LNCaP clone FGC (cell line): ENCODE measurements at places on chromosomes 11 and 22.
A peak's percentile ranks its signal among the peaks of the same experiment; 100 is the strongest.

GRCh38 chr11:44017443-44018126 is 30.2 kb upstream of the ACCSL start:
- peak; percentile 25 for DNase-seq

GRCh38 chr11:23100726-23101125 is 240.5 kb upstream of the CCDC179 start:
- no peak for DNase-seq

DNA sequence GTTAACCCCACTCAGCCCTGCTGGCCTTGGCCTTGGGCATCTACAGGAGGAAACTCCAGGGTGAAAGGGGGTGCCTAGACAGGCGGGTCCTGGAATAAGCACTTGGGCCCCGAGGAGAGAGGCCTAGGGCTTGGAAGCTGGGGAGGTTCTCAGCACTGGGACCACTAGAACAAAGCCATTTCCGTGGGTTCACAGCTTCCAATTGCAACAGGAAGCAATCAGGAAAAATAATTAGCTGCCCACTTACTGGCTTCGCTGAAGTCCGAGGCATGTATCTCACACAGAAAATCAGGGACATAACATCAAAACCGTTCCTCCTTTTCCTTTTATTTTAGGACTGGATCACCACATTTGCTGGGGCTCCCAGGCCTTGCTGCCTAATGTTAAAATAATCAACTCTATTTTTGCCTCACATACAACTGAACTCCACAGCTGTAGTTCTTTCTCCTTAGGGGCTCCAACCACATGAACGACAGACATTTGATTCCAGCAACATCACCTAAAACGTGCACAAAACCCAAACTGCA is 161.1 kb upstream of the GRK3 start:
- no peak for DNase-seq

DNA sequence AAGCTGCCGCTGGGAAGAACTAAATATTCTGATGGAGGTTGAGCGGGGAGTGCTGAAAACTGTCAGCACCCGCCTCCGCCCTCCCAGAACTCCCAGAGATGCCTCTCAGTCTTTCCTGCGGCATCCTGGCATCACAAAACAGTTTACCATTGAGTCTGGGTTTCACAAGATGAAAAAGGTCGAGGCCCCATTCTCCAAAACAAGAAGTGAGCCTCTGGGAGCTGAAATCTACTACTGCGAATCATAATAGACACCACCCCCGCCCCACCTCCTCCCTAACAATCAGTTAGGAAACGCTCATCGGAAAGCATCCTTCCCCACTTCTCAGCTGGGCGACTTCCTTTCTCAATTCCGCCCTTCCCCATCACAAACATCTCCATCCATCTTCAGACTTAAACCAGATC is 1.0 kb downstream of the SUN2 start:
- no peak for DNase-seq

DNA sequence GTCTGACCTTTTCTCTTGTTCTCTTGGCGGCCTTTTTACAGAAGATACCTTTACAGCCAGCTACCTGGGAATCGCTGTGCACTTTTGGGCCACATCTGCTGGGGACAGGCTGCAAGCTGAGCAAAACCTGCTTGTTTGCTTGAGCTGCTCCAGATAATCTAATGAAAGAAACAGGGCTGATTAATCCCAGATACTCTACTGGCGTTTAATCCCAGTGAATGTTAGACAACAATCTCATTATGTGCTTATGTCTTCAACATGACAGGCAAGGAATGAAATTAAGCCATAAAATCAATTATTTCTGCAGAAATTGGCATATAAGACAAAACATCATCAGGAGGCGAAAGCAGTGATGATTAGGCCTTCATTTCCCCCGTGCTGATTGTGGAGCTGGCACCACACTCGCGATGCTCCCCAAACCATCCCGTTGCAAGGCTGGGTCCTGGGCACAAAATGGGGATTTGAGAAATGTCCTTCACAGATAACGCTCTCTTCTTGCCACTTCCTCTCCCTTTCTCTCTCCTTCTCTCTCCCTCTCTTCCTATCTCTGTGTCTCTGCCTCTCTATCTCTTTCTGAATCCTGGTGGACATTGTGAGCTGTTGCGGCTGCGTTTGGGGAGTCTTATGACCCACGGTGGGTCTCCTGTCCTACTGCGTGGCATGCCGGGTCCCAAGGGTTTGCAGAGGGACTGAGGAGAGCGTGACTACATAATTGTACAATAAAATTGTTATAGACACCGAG is 1053.8 kb downstream of the TBC1D22A start:
- DNase-seq = no peak

DNA sequence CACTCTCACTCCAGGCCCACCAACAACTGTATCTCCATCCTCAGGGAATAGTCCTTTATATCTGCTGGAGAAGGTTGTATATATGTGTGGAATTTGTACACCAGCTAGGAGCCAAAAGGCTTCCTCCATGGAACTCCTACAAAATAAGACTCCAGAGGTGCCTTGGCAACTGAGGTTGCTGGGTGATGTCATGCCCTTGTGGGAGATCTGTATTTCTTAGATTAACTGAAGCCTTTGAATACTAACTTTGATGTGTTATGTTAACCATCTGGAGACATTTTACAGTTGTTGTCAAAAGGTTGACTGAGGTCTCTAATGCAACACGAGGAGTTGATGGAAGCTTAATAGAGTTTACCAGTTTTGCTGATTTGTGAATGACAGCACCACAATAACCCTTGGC is 139.5 kb upstream of the TTC12 start:
- no peak for DNase-seq

DNA sequence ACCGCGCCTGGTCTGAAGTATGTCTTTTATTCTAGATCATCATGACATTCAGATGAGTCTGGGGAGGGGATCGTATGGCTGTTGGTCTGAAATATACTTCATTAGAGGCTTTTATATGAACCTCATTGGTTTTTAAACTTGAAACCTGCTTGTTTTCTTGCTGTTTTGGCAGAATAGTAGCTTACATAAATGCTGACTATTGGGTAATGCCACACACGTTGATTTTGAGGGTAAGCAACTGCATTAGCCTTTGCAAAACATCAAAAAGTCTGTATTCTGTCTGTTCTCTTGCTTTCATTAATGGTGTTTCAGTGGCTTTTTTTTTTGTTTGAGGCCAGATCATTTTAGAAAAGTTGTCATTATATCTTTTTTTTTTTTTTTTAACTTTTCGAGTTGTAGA is 14.2 kb downstream of the PPME1 start:
- DNase-seq = no peak

DNA sequence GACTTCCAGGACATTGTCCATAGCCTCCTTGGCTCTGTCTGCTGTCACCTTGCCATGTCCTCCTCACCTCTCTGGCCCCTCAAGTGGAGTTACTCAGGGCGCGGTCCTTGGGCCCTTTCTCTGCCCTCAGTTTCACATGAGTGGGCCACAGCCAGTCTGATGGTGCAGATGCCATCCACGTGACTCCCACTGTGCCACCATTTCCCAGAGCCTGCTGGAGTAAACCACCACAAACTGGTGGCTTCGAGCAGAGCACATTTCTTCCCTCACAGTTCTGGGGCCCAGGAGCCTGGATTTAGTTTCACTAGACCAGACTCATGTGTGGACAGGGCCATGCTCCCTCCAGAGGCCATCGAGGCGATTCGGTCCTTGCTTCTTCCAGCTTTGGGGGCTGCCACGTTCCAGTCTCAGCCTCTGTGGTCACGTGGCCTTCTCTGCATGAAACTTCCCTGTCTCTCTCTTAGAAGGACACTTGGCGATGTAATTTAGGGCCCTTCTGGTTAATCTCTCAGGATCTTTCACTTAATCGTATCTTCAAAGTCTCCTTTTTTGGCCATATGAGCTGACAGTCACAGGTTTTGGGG is 14.6 kb downstream of the SMARCB1 start:
- no peak for DNase-seq

GRCh38 chr22:43476341-43476740 is 64.5 kb downstream of the MPPED1 start:
- no peak for DNase-seq

GRCh38 chr22:38930512-38930911 is 26.9 kb upstream of the APOBEC3A start:
- DNase-seq = no peak

DNA sequence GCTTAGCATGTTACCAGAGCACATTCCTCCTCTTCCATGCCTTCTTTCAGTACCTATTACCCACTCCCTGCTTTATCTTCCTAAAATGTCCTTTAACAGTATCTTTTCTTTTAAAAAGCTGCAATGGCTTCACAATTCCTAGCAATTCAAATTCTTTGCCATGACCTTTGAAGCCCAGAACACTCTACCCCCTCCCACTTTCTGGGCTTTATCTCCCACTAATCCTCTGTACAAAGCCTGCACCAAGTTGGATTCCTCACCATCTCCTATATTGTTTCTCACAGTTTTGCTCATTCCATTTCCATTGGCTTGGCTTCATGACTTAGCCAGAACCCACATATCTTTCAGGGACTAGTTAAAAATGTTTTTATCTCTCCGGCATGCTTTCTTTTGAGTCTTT is 80.9 kb downstream of the FAM76B start:
- no peak for DNase-seq

DNA sequence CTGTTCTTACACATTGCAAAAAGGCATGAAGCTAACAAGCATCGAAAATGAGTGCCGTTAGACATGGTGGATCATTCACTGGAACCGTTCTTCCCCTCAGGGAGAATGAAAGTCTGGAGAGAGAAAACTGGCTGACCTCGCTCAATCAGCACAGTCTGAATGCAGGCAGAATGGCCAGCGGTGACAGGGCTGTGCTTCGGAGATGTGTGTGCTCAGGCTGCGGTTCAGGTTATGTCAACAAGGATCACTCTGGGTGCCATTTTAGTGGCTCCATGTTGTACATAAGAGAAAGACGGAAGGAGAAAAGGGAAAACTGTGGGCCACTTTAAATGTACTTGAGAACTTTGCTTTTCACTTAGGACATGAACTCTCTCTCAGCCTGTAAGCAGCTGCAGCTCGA is 749.8 kb upstream of the ARHGAP42 start:
- no peak for DNase-seq

GRCh38 chr22:40462195-40462984 is 92.0 kb downstream of the SGSM3 start:
- DNase-seq = no peak

DNA sequence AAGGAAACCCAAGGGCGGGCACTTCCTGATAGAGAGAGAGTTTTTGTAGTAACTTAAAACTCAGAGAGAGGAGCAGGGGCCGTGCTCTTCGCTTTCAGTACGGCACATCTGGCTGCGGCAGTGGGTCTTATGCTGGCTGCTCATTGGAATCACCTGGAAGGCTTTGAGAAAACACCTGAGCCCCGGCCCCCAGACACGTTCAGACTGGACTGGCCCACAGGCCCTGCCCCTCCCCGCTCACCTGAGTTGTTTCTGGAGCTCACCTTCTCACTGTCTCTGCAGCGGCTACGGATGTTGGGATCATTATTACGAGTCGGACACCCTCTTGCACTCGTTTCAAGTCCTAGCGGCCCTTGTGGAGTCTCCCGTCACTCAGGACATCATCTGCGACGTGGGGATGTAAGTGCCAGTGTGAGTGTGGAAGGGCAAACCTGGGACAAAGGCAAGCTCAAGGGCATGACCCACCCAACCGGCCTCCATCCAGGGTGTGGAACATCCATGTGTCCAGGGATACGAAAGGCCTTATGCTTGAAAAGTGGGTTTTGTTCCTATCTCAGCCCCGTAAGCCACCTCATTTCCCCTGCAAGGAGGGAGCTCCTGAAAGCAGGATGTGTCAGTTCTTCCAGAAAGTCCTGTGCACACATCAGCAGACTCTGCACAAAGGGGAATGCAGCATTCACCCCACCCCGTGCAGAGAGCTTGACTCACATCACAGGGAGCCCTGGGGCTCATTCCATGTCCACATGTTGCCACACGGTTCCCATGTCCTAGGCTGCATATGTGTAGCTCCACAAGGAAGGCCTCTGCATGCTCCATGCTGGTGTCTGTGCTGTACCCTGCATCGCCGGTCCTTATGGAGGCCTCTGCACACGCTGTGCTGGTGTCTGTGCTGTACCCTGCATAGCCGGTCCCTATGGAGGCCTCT is 5.4 kb downstream of the NADSYN1 start:
- no peak for DNase-seq

- DNase-seq = no peak
Observed at GRCh38 chr11:7444091-7444981, 41.0 kb upstream of the OLFML1 start.

DNA sequence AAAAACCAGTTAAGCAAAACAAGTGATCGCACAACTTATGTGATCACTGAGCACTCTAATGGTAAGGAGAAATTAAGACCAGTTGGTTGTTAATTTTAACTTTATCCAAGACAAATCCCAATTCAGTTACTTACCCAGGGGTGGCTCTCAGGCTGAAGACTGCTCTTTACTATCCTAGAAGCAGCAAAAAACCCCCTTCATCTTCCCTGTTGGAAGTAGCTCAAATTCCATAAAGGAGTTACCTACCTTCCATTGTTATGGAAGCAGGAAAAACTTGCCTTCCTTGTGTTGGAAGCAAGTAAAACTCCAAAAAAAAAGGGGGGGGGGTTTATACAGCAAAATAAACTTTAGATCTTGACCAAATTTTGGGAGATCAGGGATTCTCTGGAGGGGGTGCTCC is 5.2 kb upstream of the MRPL16 start:
- DNase-seq = no peak

GRCh38 chr22:23220485-23221350 is 40.4 kb downstream of the BCR start:
- DNase-seq = no peak

DNA sequence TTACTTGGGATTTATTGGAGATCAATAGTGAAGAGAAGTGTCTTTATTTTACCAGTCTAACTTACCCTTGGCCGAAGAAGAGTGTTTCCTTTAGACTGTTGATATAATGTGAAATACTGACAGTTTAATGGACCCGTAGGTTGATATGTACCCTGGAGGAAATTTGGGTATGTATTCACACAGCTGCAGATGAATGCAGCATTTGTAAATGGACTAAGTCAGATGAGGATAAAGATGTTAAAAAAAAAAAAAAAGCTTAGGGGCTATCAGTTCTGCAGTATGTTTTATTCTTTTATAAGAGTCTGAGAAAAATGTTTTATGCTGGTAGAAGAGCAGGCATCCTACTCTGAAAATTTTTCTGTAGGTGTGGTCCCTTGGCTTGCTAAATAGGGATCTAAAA is 2.7 kb downstream of the REXO2 start:
- DNase-seq = no peak

- no peak for DNase-seq
Observed at GRCh38 chr11:103624708-103625623, 411.5 kb upstream of the DDI1 start.

DNA sequence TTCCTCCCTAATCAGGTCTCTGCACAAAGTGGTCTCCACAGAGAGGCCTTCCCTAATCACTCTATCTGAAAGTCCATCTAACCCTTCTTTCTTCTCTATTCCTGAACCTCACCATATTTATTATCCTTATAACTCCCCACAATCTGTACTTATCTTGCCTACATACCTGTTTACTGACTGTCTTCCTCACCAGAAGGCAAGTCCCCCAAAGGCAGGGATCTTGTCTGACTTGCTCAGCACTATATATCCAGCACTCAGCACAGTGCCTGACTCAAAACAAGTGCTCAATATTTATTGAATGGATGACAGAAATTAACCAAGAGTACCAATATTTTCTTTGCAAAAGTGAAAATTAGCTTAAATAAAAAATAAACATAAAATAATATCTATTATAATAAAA is 5.5 kb downstream of the DCUN1D5 start:
- DNase-seq = no peak
